Uterus (tissue), 4 donors: ENCODE measurements at places on chromosomes 3 and 15.

GRCh38 chr3:145942052-145942451 is 218.9 kb downstream of the PLOD2 start:
- no peak for DNase-seq

- DNase-seq = no peak
Measured at GRCh38 chr3:190094160-190094718, 26.5 kb downstream of the P3H2 start.

DNA sequence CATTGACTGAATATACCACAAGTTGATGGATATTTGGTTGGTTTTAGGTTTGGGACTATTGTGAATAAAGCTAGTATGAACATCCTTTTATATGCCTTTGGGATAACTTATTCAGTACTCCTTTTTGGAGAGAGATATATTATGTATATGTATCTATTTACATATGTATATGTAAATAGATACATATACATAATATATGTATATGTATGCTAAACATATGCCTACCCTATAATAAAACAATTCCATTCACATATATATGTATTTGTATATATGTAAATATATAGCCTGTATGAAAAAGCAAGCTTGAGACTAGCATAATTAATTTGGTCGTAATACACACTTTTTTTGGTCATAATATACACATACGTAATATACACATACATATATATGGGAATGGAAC is 15.8 kb upstream of the GASK1A start:
- DNase-seq = no peak

GRCh38 chr15:51368751-51369450 is 27.4 kb downstream of the GLDN start:
- DNase-seq = no peak

GRCh38 chr15:74523982-74524381 is 17.0 kb upstream of the ARID3B start:
- DNase-seq = no peak

GRCh38 chr3:16838561-16838960 is 46.2 kb upstream of the PLCL2 start:
- DNase-seq = no peak

- no peak for DNase-seq
Measured at GRCh38 chr15:81054236-81054635, 53.5 kb downstream of the TLNRD1 start.

DNA sequence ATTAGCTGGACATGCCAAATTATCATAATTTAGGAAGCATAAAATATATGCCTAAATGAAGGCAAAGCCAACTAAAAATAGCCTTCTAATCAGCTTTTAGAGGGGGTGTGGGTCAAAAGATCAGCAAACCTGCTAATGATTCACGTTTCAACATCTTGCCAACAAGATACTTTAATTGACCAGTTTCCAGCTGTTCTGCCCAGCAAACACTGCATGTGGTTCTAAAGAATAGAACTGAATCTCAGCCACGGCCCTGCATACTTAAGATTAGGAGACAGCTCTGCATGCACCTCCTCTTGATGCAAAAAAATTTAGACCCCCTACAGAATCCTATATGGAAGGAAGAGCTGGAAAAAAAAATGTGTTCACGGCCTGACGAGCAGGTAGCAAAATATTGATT is 500.5 kb downstream of the TBL1XR1 start:
- DNase-seq = no peak

DNA sequence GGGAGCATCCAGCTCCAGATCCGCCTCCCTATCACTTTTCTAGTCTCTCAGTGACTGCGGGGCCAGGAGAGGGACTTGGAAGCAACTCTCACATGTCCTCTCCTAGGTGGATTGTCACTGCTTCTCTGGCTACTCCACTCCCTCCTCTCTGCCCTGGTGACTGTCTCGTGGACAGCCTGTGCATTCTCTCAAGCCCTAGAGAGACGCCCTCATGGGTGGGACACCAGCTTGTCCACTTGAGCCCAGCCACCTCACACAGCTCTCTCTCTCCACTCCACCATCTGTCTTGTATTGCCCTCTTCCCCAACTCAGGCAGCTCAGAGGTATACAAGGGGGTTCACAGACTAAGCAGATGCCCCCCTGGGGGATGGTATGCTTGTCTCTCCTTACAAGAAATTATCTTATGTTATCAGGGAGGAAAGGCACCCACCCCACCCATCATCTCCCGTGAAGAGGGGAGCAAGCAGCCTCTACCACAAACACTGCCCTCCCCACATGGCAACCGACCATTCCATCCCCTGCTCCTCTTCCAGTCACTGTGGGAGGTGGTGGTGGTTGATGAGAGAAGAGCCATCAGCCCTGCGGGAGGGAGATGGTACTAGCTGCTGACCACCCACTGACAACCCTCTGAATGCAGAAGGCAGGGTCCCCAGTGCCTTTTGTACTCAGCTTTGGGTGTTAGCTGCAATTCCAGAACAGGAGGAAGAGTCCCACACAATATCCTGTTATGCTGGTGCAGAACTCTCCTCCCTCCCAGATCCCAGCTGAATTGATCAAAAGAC is 15.5 kb upstream of the LOXL1 start:
- no peak for DNase-seq
